ENCODE measurements at places on chromosomes 16 and 17.

- DNase-seq: no peak
Observed at GRCh38 chr17:72916991-72917390, 175.5 kb downstream of the SLC39A11 start.

- DNase-seq: no peak
Observed at GRCh38 chr16:8869212-8869987, 594 bp upstream of the CARHSP1 start.

DNA sequence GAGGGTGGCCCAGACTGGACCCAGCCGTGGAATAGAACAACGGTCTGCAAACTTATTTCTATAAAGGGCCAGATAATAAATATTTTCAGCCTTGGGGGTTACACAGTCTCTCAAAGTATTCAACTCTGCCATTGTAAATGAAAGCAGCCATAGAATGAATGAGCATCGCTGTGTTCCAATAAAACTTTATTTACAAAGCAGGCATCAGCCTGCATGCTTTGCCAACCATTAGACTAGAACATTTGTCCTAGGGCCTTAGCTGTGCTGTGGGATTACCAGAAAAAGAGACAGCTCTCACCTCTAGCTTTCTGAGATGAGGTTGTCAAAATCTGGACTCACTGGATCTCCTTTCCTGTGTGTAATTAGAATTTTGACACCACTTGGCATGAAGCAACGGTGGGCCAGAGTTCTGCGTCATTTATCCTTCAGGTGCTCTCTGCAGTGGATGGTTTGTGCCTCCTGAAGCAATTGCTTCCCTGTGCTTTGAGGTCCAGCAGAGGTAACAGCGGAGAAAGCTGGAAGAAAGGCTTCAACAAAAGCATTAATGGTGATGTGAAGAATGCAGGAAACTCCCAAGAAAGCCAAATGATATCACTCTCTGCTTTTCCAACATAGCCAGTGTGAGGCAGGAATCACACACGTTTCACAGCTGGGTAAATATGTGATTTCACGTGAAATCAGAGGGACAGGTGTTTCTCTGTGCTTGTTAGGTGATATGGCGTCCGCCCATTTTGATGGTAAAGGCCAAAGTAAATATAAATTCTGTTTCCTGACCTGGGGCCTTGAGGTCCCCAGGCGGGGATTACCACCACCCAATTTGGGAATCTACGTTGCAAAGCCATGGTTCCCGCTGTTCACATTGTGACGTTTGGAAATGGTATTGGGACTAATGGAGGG is 148.4 kb downstream of the PITPNC1 start:
- no peak for DNase-seq

DNA sequence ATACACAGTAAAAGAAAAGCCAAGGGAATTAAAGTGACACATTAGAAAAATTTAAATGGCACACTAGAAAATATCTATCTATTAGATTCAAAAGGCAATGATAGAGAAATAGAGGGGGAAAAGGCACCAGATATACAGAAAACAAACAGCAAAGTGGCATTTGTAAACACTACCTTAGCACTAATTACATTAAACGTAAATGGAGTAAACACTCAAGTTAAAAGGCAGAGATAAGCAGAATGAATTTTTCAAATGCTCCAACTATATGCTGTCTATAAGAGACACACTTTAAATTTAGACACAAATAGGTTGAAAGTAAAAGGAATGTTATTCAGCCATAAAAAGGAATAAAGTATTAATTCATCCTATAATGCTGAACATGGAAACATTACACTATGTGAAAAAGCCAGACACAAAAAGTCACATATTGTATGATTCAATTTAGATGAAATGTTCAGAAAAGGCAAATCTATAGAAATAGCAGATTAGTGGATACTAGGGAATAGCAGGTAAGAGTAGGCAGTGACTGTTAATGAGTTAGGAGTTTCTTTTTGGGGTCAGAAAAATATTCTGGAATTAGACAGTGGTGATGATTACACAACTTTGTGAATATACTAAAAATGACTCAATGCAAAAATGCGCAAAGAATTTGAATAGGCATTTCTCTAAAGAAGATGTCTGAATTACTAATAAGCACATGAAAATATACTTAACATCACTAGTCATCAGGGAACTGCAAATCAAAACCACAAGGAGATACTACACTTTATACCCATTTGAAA is 92.4 kb downstream of the BRIP1 start:
- DNase-seq: no peak

GRCh38 chr16:52573365-52574299 is 26.7 kb upstream of the TOX3 start:
- no peak for DNase-seq

DNA sequence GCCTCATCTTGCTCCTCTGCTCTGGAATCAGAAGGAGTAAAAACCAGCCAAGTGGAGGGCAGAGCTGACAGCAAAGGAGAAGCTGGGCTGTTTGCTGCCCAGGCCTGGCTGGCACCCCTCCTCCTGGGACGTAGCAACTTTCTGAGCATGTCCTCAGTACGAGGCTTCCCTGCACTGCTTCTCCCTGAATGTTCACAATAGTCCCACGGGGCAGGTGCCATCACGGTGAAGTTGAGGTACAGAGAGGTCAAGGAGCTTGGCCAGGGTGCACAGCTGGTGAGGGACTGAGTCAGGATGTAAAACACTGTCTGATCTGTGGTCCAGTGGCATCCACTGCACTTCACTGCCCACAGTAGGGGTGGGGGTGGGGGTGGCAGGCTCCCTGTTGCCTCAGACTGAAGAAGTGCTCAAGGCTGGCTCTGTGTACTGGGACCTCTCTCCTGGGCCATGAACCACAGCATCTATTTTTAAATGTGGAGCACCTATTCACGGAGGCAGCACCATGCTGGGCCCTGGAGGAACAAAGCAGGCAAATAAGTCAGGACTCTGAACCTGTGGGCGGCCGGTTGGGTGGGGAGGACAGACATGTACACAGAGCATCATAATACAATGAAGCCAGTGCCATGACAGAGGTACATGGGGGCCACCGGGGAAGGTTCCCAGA is 369.5 kb downstream of the SEC14L1 start:
- DNase-seq: peak; percentile 16

- no peak for DNase-seq
Observed at GRCh38 chr16:58510776-58511628, 4.3 kb upstream of the SETD6 start.

GRCh38 chr17:78044280-78044835 is 84.2 kb downstream of the TMC6 start:
- no peak for DNase-seq

DNA sequence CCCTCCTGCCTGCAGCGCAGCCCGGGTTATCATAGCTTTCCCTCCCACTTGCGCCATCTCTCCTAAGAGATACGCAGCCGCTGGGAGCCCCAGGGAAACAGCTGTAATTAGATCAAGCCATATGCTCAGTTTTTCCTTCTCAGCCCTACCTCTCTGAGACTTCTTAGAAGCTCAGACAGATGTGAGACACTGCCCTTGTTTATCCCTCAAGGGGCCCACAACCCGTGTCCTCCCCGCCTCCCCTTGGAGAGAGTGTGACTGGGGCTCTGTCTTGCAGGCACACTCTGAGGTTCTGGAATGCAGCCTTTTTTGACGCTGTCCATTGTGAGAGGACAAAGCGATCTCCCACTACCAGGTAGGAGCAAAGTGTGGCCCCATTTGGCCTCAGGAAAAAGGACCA is 31.2 kb downstream of the CIBAR2 start:
- no peak for DNase-seq

DNA sequence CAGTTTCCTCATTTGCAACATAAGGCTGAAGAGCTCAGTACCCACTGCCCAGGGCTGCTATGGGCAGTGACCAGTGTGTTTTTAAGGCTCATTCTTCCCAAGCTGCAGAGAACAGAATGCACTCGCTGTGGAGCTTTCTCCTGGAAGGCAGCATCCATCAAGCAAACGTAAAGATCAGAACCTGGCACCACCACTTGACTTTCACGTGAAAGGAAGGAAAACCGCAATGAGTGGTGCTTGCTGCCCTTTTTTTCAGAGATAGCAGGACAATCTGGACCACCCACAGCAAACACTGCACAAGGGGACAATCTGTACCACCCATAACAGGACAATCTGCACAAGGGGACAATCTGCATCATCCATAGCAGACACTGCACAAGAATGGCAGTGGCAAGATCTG is 11.2 kb downstream of the CSNK1D start:
- DNase-seq: no peak

GRCh38 chr16:47026947-47027346 is 53.5 kb upstream of the DNAJA2 start:
- no peak for DNase-seq

DNA sequence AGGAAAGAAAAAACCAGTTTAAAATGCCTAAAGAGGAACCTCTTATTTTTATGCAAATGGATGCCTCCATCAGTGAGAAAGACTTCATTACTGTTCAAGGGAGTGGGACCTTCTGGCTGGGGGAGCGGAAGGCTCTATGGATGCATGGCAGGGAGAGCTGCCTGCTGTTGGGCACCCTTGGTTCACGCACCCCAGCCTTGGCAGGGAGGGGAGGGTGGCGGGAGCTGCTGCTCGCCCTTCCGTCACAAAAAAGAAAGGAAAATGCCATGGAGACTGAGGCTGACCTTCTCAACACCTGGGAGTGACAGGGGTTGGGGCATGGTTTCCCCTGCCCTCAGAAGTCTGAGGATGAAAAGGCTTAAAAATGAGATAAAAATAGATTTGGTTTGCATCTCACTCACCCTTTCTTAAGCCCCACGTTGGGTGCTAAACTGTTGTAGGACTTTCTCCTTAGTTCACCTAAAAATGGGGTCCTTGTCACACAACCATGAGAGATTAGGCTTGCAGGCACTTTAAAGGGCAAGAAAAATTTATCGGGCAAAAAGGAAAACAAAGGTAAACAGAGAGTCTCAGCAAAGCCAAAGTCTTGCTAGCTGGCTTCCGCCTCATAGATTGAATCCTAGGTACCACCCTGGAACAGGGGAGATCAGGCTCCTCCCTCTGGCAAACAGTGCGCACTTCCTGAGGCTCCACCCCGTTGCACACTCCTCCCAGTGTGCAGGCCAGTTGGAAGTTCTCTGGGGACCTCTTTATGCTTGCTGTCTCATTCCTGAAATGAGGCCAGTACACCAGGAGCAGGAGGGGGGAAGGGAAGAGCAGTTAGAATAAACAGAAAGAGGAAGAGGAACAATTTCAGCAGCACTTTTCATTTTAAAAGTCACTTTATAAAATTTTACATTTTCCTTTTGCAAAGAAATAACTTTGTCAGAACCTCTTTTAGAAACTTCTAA is 31.6 kb downstream of the PHKB start:
- DNase-seq: peak; percentile 62

DNA sequence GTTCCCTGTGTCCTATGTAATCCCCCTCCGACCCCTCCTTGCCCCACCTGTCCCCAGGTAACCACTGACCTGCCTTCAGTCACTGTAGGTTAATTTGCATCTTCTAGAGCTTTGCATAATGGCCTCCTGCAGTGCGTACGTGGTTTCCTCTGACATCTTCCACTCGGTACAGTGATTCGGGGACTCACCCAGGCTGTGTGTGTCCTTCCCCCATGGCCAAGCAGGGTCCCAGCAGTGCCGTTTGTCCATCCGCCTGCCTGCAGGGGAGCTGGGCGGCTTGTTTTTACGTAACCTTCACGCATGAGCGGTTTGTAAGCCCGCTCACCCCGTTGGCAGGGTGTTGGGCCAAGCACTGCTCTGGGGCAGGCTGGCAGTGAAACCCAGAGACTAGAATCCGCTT is 7.9 kb downstream of the MAPK8IP3 start:
- no peak for DNase-seq

- no peak for DNase-seq
Observed at GRCh38 chr17:56186222-56186786, 33.0 kb downstream of the ANKFN1 start.

- no peak for DNase-seq
Observed at GRCh38 chr16:84137287-84137686, 7.7 kb downstream of the HSDL1 start.

GRCh38 chr16:47958726-47959125 is 197.1 kb downstream of the ABCC12 start:
- no peak for DNase-seq

GRCh38 chr16:11734025-11734652 is 8.5 kb downstream of the TXNDC11 start:
- no peak for DNase-seq

GRCh38 chr17:36680701-36681202 is 79.4 kb downstream of the MRM1 start:
- no peak for DNase-seq

GRCh38 chr16:55661941-55662643 is 6.3 kb downstream of the SLC6A2 start:
- peak; percentile 61 for DNase-seq

- peak; percentile 93 for DNase-seq
Observed at GRCh38 chr17:78925662-78926555, 722 bp upstream of the TIMP2 start.

DNA sequence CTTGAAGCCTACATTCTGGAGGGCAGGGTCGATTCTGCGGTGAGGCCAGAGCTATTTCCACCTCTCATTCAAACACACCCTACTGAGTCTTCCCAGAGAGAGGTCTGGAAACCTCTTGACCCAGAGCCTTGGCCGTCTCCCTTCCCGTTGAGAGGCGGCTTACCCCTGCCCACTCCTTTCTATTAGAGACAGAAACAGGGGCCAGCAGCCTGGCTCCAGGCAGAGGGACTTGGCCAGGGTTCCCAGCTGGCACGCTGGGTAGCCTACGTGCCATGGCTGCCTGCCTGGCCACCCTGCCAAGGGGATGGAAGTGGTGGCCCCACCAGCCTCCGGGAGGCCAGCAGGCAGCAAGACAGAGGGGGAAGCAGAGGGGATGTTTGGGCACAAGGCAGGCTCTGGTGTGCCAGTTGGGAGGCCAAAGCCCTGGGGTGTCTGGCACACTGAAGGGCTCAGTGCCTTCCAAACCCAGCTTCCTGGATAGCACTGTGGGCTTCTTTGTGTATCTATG is 6.0 kb downstream of the STAC2 start:
- DNase-seq: peak; percentile 60

- no peak for DNase-seq
Observed at GRCh38 chr16:82033683-82034300, 1.3 kb upstream of the HSD17B2 start.

DNA sequence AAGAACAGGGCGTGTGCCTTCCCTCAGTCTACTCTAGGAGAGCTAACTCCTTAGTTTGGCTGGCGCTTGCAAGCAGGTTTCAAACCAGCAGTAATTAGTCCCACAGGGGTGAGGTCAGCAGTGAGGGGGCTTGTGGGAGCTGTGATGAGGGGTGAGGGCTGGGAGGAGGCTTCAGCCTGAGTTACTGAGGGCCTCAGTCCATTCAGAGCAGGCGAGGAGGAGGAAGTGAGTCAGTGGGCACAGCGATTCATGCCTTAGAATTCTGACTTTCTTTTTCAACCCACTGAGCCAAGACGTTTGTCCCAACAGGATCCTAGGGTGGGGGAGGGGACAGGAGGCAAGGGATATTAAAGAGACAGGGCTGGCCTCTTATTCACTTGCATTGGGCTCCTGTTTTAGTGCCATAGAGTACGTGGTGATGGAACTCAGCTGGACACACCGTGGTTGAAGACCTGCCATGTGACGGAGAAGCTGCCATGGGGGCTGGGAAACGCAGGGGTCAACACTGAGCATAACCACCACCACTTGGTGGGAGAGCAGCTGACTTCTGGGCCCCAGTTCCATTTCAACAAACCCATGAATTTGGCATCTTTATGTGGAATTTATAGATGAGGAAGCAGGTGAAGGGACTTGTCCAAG is 8.3 kb upstream of the ITGA3 start:
- no peak for DNase-seq

Measured in femur (tissue), 1 donor.